ENCODE measurements at places on chromosomes 11 and 22.

GRCh38 chr11:103091064-103091800, 728 bp downstream of the DCUN1D5 start:
- peak; percentile 33 for DNase-seq

DNA sequence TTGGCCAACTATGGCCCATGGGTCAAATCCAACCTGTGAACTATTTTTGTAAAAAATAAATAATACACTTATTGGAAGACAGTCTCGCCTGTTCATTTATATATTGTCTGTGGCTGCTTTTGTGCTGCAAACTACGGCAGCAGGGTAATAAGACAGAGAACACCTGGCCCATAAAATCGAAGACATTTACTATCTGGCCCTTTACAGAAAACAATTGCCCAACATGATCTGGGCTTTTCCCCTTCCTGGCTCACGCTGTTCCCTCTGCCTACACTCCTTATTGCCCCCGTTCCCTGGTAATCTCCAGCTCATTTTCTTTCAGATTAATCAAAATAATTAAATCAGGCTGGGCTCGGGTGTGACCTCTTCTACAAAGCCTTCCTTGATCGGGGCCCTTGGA, 5.6 kb downstream of the PLAAT2 start:
- no peak for DNase-seq

- DNase-seq: peak; percentile 42
These were observed 16.0 kb upstream of the PRG2 start for GRCh38 chr11:57406337-57406904.

GRCh38 chr11:83002053-83002452, 69.6 kb downstream of the RAB30 start:
- no peak for DNase-seq

GRCh38 chr11:130219148-130219547, 59.6 kb downstream of the ST14 start:
- no peak for DNase-seq

- no peak for DNase-seq
These were observed 5.4 kb upstream of the TMEM86A start for GRCh38 chr11:18692941-18693760.

DNA sequence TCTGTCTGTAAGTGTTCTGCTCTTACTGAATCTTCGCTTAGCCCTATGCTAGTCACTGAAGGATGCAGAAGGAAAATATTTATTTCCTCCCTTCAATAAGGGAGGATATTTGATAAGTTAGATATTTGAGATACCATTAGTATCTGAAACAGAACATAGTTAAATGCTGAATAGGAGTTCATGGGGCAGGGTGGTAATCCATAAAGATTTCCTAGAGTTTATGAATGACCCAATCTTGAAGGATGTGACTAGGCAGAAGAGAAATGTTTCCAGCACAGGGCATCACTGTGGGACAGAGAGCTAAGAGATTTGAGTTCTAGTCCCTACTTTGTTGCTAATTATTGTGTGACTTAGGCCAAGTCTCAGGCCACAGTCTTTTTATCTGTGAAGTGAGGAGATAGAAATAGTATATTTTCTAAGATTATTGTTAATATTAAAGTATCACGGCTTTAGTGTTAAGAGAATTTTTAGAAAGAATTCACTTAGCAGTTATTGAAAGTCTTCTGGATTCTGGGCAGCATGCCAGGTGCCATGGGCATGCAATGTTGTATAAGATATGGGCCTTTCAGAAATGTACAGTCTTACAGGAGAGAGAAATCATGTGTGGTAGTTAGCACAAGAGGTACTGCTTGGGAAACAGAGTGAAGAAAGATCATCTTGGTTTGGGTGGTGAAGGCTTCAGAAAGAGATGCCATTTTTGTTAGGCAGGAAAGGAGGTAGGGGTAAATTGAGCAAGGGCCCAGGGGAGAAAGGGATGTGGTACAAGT, 24.0 kb downstream of the SWAP70 start:
- DNase-seq: no peak

DNA sequence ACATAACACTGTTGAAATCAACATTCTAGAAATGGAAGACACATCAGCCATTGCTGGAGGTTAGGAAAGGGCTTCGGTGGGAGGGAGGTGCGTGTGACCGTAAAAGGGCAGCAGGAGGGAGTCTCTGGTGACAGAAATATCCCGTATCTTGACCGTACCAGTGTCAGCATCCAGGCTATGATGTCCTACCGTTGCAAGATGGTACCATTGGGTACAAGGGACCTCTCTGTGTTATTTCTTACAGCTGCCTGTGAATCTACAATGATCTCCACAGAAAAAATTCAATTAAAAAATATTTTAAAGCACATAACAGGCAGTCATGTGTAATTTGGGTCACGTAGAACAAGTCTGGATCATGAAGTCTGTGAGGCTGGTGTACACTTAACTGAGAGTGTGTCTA, 27.4 kb upstream of the SEPTIN5 start:
- DNase-seq: no peak

DNA sequence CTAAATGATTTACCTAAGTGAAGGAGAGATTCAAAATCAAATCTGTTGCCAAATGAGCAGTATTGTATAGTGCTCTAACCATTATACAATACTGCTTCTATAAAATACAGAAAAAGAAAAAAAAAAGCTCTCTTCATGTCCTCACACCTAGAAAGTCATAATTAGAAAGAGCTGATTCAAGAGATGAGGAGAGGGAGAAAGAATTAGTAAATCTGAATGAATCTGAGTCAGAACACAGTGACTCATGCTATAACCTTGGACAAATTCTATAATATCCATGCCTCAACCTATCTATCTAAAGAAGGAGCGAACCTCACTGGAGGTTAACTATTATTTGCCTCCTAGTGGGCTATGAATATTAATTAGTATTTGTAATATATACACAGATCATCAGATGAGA, 29.4 kb downstream of the AMBRA1 start:
- no peak for DNase-seq

DNA sequence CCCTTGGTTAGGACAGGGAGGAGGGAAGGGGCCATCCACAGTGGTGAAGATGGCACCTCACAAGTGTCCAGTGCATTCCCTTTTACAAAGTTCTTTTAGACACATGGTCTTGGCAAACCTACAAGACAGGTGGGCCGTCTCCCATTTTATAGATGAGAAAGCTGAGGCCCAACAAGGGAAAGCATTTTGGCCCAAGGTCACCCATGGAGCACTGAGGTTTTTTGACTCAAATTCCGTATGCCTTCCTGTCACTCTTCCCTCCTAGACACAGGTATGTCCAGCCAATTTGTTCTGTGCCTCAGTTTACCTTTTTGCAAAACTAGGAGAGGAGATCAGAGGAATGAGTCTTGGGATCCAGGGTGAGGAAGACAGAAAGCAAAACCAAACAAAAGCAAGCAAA, 1.2 kb downstream of the C1QTNF4 start:
- no peak for DNase-seq

DNA sequence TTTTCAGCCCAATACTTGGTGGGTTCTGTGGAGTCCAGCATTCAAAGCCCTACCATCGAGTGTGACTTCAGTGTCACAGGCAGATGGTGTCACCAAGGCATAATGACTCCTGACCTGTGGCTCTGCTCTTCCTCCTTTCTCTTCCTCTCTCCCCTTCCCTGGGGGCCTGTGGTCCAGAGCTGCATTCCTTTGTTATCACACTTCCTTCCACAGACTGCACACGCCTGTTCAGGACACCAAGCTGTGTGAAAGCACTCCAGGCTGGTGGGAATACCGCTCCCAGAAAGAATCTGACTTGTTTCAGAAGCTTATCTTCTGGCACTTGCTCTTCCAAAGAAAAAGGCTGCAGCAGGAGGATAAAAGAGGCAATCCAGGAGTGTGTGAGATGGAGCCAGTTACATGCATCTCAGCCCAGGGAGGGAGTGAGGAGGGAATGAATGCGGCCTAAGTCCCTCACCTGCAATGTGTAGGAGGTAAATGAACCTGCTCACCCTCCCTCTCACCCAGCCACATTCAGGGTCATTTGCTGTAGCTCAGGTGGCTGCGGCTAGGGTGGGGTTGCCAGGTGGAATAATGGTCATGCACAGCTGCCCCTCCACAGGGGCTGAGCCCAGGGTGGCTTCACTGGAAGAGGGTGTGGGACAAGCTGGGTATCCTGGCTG, 79.3 kb downstream of the ADAMTS15 start:
- DNase-seq: no peak

- DNase-seq: no peak
These were observed 60.8 kb upstream of the FAM181B start for GRCh38 chr11:82794490-82794889.

DNA sequence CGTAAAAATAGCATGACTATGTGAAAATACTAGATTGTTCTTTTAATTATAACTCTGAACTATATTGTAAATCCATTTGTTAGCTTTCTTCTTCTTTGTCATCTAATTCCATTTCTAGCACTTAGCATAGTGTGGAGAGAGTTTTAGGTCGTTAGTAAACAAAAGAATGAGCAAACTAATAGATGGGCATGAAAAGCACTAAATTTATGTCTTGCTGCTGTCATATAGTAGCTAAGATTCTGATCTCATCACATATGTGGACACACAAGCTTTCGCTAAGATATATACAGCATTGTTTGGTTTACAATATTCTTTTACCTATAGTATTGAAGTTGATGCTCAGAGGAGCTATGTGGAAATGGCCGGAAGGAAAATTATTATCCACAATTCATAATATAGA, 370.5 kb downstream of the CNTN5 start:
- no peak for DNase-seq

- DNase-seq: no peak
These were observed 587 bp upstream of the ALDH3B1 start for GRCh38 chr11:68009391-68010089.

- no peak for DNase-seq
These were observed 30.7 kb downstream of the SCUBE2 start for GRCh38 chr11:9060700-9061111.

DNA sequence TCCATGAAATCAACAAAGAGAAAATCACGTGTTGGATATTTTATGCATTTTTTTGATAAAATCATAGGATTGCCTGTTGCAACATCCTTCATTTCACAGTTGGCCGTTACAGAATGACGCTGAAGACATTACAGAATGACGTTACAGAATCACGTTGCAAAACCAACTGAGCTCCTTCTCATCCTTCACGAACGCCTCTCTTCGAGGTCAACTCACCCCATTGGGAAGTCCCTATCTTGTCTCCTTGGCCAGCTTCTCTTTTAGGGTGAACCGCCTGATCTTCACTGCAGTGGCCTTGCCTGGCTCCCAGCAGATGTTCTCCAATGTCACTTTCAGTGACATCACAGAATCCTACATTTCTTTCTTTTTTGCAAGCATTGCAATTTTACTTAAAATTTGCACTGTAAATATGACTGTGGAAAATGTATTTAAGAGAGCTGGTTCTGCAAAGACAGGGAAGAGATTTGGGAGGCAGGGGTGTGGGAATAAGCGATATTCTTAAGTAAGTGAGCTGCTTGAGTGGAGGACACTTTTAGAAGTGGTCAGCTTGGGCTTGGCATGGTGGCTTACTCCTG, 5.1 kb downstream of the KRTAP5-7 start:
- DNase-seq: no peak

- no peak for DNase-seq
These were observed 44.6 kb downstream of the SEZ6L start for GRCh38 chr22:26213826-26214225.

DNA sequence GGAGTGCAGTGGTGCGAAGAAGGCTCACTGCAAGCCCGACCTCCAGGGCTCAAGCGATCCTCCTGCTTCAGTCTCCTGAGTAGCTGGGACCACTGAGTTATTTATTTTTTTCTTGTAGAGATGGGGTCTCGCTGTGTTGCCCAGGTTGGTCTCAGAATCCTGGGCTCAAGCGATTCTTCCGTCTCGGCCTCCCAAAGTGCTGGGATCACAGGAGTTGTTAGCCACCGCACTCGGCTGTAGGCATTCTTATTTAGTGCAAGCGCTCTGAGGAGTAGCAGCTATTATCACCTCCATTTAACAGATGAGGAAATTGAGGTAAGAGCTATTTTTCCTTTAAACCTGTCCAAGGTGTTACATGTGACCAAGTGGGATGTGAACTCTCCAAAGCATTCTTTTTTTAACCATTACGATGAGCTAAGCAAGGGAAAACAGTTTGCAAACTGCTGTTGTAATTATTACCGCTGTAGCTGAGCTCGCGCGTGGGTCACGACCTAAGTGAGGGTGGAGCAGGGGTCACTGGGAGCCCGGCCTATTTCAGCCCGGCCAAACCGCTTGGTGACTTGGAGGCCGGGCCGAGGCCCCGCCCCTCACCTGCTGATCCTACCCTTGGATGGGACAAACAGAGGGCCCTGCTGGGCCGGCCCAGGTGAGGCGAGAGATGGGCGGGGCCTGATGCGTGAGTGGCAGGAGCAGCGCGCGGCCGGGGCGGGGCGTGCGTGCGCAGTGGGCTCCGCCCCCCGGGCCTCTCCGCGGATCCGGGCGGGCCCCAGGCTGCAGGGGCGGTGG, 449 bp upstream of the KREMEN1 start:
- peak; percentile 62 for DNase-seq

GRCh38 chr11:92628401-92629292, 340.8 kb upstream of the MTNR1B start:
- no peak for DNase-seq

GRCh38 chr11:85709941-85710702, 24.1 kb upstream of the CCDC89 start:
- DNase-seq: no peak

DNA sequence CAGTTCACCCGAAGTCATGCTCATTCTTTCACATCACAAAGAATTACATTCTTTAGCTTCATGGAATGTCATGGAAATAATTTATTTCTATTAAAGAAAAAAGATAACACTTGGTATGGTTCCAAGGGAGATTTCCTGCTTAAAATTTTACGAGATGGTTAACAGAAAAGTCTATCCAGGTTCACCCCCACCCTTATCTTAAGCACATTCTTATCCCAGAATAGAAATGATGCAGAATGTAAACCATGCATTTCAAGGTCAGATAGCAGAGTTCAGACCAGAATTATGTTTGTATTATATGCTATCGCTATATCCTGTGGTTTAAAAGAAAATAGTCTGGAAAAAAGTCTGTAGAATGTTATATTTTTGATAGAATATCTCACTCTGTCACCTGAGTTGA, 58.7 kb downstream of the GAS2 start:
- no peak for DNase-seq

- no peak for DNase-seq
These were observed 80.7 kb upstream of the FAM181B start for GRCh38 chr11:82814379-82814778.

GRCh38 chr22:17862646-17863181, 88.4 kb upstream of the BID start:
- no peak for DNase-seq

DNA sequence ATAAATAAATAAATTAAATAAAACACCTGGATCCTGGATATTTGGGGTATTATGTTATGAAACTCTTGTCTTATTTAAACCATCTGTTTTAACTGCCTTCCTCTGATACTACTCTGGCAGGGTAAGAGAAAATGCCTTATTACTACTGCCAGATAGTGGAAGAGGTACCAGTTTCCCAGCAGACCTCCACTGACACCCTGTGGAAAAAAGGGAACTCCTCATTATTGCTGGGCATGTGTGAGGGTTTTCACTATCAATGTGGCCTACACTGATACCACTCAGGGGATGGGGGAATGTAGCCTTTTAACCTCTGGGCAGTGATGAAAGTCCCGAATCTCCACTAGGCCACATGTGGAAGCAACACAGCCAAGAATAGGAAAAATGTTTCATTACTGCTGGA, 121.0 kb downstream of the LUZP2 start:
- DNase-seq: no peak

GRCh38 chr11:954392-955153, 28.9 kb downstream of the AP2A2 start:
- no peak for DNase-seq
